ENCODE measurements at places on chromosomes 2 and 18.

- no peak for DNase-seq
These were observed 127.1 kb upstream of the TTC39C start for GRCh38 chr18:23887493-23887892.

DNA sequence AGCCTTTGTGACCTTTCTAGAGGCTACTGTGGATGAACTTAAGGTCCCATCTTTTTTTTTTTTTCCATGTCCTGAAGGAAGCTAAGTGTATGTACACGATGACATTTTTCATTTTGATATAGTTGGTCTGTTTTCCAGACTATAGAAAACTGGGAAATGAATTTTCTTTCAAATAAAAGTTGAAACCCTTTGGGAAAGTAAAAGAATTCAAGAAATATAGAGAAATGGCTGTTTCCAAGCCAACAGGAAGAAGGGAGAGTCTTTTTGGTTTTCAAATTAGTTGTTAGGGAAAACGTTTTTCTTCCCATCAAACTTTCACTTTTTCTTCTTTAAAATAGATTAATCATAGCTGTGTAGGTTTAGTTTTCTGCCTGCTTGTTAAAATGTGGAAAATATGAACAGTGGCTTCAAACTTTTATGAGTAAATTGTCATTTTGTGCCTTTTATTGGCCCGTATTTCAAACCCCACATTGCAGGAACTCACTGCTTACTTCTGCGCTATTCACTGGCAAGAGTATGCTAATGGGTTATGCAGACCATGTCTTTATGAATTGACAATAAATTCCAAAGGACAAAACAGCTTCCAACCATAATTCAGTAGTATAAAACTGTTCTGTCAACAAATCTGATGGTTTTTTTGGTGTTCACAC, 27.7 kb upstream of the LYPD1 start:
- no peak for DNase-seq

GRCh38 chr2:88697370-88698026, 6.0 kb downstream of the RPIA start:
- DNase-seq, result no peak

DNA sequence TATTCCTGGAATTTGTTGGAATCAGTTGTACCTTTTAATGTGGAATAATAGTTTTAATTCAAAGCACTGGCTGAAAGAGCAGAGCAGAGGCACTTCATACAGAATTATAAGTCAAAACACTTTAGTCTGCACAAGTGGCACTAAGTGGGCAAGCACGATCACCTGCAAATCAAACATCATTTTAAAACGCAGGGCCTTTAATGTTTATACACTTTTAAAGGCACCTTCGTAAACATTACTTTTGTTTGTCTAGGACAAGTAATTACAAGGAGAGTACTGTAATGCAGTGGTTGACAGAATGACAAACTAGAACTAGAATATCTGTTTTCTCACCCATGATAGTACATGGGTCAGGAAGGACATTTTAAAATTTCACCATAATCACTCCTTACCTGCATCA, 36.4 kb downstream of the LANCL1 start:
- no peak for DNase-seq

- DNase-seq, result no peak
These were observed 119.1 kb downstream of the FSIP2 start for GRCh38 chr2:185857691-185858090.

DNA sequence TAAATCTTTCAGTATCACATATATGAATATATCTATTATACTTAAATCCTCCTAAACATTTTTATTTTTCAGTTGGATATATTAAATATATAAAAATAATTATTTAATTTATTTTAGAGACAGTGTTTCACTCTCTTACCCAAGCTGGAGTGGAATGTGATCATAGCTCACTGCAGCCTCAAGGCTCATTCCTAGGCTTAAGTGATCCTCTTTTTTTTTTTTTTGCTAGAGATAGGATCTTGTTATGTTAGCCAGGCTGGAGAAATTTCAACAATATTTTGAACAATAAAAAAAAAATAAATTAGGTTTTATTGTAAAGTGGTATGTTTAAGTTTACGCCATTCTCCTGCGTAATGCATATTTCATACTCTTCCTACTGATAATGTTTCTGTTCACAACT, 4.2 kb downstream of the SPAST start:
- DNase-seq, result no peak

DNA sequence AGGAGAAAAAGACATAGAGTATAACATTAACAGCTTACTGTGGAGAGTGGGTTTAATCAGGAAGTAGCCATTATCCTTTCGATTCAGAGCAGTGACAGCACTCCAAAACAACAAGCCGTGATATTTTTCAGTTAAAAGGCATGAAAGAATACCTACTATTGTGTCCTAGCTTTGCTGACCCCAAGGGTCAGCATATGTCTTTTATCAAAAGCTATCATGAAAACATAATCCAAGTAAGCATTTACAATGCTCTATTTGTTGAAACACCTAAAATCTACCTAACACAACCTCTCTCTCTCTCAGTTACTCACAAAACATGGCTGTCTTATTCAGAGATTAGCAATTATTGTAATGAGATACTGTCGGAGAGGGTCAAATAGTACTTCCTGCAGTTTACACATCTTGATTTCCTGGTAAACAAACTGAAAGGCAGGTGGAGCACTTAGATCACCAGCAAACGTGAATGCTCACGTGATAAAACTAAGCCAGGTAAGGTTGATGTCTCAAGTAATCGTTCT, 100.0 kb downstream of the BAZ2B start:
- DNase-seq, result peak; percentile 26

- no peak for DNase-seq
These were observed 394.2 kb downstream of the IRS1 start for GRCh38 chr2:226405465-226405864.

GRCh38 chr2:63320669-63321068, 267.6 kb downstream of the WDPCP start:
- no peak for DNase-seq

GRCh38 chr2:41784496-41784895, 263.3 kb upstream of the PKDCC start:
- DNase-seq, result peak; percentile 8

DNA sequence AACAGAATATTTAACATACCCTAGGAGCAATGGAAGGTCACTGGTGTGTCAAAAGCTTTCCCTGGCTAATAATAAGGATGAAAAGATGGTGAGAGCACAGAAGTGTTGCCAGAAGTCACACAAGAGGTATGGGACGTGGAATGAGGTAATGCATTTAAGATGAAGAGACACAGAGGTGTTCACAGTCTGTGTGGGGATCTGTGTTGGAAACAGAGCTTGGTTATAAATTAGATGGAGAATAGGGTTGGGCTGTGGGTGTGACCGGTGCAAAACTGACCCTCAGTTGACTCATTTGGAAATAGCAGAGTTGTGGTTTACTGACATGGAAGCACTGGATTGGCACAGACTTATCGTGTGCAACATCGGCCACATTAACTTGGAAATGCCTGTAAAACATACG, 372.5 kb downstream of the SATB2 start:
- DNase-seq, result peak; percentile 63

GRCh38 chr18:72555101-72555500, 11.0 kb upstream of the CBLN2 start:
- DNase-seq, result no peak

- DNase-seq, result no peak
These were observed 128.6 kb downstream of the TSN start for GRCh38 chr2:121884078-121884477.

GRCh38 chr2:43518181-43518580, 77.7 kb downstream of the THADA start:
- DNase-seq, result no peak

- DNase-seq, result no peak
These were observed 68.8 kb downstream of the TSHZ1 start for GRCh38 chr18:75279381-75279780.

GRCh38 chr2:133867166-133867565, 298.9 kb upstream of the NCKAP5 start:
- DNase-seq, result no peak

DNA sequence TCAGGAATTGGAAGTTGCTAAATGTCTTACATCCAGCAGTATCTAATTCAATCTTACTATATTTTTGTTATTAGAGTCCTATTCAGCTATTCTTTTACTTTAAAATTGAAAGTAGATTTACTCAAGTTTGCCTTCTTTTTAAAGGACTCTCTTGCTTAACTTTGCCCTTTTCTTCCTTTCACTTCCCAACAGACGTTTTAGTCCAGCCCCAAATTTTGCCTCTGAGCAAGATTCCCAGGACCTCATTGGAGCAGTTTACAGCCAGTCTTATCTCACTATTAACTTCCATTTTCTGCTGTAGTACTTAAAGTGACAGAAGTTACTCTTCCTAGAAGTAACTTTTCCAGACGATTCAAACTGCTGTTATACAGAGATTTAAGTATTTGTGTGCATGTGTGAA, 1.7 kb upstream of the PRKD3 start:
- DNase-seq, result peak; percentile 79

DNA sequence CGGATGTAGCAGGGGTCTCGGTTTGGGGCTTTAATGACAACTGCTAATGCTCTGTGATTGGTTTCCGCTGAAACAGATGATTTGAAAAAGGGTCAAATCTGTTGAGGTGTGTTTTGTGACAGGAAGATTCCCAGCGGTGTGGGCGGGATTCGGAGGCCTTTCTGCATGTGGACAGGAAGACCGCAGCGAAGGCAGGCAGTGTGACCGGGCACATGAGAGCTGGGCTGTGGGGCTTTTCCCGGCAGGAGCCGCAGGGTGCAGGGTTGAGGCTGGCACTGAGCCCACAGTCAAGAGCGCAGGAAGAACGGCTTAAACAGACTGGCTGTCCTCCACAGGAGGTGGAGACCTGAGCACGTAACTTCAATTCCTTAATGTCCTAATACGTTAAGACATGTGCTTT, 180.0 kb upstream of the TPO start:
- no peak for DNase-seq

DNA sequence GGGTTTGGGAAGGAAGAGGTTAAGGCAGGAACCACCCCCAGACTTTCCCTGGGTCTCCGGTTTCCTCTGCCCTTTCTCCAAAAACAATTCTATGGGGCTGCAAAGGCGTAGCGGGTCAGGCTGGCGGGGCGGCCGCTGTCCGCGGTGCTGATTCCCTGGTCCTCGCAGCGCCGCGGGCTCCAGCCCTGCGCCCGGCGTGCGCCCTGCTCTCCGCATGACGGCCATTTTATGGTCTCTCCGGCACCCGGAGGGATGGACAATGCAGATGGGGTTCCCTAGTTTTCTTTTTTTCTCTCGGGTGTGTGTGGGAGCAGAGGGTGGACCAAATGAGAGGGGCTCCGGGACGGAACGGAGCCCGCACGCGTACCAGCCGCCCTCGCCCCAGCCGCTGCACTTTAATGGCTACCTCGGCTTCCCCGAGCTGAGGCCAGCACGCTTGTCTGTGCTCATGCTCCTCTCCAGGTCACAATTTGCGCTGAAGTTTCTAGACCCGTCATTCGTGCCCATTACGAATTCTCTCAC, 1.6 kb downstream of the ST8SIA3 start:
- DNase-seq, result peak; percentile 15

GRCh38 chr2:217081799-217082198, 221.9 kb upstream of the TNP1 start:
- DNase-seq, result no peak

DNA sequence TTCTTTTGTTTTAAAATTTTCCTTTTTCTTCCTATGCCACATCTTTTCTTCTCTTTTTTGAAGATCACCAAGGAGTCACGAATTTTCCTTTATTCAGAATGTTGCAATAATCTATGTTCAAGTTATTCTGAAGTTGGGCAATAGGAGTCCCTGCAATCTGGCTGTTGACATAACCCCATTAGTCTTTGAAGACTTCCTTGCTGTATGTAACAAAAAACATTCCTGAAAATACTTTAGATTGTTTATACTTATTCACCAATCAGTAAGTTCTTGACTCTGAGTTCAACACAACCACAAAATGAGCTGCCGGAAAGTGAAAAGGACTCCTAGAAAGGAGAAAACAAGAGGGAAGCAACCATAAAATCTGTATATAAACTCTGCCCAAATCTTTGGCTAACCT, 62.8 kb downstream of the TMEM237 start:
- peak; percentile 37 for DNase-seq

- DNase-seq, result peak; percentile 67
These were observed 764.6 kb upstream of the PKDCC start for GRCh38 chr2:41283079-41283775.

- DNase-seq, result no peak
These were observed 66.7 kb downstream of the DNMT3A start for GRCh38 chr2:25274868-25275574.

DNA sequence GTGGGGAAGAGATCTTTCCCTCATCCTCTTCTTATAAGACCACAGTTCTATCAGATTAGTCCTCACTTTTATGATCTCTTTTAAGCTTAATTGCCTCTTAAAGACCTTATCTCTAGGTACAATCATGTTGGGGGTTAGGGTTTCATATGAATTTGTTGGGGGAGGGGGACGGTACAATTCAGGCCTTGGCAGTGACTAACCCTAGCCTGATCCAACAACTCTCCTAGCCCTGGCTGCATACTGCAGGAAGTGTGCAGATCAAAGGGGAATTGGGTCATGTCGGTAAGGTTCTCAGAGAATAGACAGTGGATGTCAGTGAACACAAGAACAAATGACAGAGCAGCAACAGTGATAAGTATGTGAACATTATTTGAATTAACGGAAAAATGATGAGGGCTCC, 16.4 kb downstream of the CAPN13 start:
- DNase-seq, result no peak

GRCh38 chr2:240429341-240429871, 6.1 kb upstream of the GPC1 start:
- no peak for DNase-seq

- DNase-seq, result peak; percentile 14
These were observed 81.2 kb downstream of the UGGT1 start for GRCh38 chr2:128172191-128172590.

DNA sequence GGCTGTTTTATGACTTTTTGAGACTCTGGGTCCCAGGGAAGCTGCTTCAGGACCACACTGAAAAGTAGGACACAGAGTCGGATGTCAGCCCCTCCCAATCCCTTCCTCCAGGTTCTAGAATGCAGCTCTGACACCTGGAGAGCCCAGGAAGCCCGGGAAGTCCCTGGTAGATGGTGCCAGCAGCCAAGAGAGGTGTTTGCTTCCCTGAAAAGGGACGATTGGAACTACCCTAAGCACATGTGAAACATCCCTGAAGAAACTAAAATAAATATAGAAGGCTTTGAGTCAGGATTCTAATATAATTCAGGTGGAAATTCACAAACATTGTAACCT, 163.2 kb upstream of the CYRIA start:
- DNase-seq, result no peak

DNA sequence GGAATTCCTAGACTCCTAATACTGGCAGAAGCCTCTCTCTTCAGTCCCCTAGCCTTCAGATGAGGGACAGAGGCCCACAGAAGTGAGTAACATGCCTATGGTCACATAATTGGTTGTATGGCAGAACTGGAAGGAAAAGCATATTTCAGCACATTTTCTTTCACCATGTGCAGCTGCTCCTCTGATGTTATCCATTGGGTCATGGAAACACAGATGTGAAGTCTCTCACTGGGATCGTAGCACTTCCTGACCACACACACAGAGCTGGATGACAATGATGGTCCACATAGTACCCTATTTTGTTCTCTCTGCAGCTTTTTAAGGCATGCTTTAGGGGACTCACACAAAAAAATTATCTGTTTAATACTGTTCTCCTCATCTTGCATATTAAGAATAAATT, 24.5 kb downstream of the MYO3B start:
- no peak for DNase-seq

- DNase-seq, result no peak
These were observed 327.5 kb upstream of the SPHKAP start for GRCh38 chr2:228509021-228509420.

Measured in ELR (cell line).